Small intestine (tissue), 16 donors: ENCODE measurements at places on chromosomes 1 and 21.

DNA sequence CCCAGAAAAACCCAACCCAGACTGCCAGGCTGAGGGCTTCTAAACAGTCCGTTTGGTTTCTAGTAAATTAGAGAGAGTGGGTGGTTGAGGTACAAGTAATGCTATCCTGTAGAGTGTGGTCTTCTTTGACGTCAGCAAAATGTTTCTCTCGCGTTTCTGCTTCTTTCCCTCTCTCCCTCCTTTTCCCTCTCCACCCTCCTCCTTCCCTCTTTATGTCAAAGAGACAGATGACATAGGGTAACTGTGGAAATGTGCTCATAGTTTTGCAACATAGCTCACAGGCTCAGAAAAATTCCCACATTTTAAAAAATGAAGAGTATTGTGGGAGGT lies 158.3 kb downstream of the TOMM20 start:
- no peak for DNase-seq

GRCh38 chr1:83882906-83883305 lies 116.0 kb downstream of the TTLL7 start:
- peak; percentile 25 for DNase-seq

DNA sequence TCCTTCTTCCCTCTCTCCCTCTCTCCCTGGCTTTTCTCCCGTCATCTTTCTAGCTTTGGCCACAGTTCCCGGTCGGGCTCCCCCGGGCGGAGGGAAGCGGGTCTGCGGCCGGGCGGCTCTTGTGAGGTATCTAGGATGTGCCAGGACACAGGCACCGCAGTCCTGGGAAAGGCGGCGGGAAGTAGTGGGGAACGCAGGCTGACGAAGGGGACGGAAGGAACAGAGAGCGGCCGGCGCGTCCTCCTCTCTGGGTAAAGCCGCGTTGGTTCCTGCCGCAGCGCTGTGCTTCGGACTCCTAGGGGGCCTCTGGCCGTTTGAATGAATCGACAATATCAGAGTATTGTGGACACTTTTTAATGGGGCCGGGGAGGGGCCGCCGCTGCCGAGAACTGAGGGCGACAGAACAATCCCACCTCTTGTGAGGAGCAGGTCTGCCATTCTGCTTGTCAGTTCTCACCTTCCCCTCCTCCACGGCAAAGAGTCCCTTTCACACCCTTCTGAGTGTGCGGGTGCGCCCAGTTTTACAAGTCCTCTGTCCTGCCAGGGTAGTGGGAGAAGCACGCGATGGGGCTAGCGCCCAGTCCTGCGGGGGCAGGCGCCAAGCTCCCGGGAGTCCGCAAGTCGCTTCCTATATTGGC lies 1.2 kb upstream of the LHX9 start:
- peak; percentile 59 for DNase-seq

GRCh38 chr21:31873696-31874599 lies 1.1 kb downstream of the HUNK start:
- peak; percentile 38 for DNase-seq

DNA sequence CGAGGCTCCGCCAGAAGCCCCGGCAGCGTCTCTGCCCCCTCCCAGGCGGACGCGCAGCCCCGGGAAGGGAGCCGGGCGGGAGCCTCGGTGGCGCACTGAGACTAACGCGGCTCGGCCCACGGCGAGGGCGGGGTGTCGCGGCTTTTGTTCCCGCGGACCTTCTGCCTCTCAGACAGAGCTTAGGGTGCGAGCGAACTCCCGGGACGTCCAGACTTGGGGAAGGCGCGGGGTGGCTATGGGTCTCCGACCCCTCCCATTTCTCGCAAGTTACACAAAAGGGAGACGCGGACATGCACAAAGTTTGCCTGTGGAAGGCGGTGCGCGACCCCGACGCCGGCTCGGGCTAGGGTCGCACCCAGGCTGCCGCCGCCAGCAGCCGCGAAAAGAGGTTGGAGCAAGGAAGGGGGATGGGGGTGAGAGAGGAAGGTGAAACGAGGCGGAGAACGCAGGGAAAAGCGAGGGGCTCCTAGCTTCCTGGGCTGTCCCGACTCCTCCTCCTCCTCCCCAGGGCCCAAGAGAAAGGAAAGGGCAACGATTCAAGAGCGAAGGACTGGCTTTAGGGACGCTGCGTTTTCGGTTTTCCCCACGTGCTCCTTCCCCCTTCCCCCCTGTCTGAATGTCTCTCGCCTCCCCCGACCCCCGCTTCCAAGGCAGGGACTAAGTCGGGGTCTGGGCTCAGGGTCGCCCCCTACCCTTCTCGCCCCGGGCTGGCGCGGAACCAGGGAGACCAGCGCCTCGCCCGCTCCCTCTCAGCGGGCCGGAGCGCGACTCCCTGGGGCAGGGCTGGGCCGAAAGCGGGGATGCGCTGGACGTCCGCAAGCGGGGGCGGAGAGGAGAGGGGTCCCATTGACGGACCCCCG lies 729 bp downstream of the APP start:
- DNase-seq = peak; percentile 67

GRCh38 chr1:24168245-24168644 lies 18.8 kb downstream of the IFNLR1 start:
- no peak for DNase-seq

GRCh38 chr21:37871121-37871862 lies 45.0 kb downstream of the KCNJ6 start:
- DNase-seq = no peak

GRCh38 chr1:6099787-6100765 lies 54.4 kb downstream of the KCNAB2 start:
- peak; percentile 15 for DNase-seq

GRCh38 chr21:45224189-45224938 lies 63.3 kb downstream of the POFUT2 start:
- DNase-seq = no peak

DNA sequence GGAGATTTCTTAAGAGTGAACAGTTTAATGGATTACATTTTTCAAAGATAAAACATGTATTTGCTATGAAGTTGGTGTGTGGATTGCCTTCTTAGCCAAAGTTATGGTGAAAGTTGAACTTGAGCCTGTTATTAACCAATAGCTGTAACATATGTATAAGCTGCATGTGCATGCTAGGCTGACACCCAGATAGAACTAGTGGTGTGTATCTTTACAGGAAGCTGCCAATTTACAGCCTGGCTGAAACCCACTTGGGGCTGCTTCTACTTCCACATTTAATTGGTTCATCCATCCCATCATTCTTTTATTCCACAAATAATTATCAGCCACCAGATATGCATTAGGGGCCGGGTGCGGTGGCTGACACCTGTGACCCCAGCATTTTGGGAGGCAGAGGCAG lies 3.3 kb downstream of the PLA2G5 start:
- DNase-seq = no peak

DNA sequence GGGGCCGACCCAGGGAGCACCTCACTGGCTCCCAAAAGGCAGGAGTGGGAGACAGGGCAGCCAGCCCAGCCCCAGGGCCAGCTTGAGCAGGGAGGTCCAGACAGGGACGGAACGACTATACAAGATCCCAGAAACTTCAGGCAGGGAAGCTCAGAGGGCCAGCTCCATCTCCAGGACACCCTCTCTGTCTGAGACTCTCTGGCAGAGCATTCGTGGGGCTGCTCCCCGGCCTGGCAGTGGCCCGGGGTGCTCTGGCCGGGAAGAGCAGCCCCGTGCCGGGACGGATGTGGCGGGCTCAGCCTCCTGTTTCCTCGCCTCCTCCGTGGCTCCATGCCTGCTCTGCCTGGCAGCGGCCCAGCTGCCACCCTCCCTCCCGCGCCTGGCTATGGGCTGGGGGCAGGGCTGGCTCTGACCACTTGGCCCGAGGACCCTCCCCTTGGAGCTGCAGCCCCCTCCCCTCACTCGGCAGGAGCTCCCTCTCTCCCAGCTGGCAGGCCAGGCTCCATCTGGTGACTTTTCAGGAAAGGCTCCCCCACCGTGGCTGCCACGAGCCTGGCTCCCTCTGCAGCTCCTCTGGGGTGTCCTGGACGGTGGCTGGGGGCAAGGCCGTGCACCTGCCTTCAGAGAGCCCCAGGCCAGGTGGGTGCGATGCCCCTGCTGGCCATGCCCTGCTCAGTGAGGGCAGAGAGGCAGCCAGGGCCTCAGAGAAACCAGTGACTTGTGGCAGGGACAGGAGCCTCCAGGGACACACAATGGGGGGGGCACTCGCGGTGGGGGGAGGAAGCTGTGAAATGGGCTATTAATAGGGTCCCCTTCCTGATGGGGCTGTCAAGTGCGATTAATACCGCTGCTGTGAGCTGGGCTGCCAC lies 5.6 kb upstream of the PLCH2 start:
- no peak for DNase-seq

- DNase-seq = peak; percentile 28
These were observed 678 bp upstream of the PTTG1IP start for GRCh38 chr21:44874240-44874496.

GRCh38 chr21:42704861-42705260 lies 51.4 kb downstream of the PDE9A start:
- DNase-seq = no peak

DNA sequence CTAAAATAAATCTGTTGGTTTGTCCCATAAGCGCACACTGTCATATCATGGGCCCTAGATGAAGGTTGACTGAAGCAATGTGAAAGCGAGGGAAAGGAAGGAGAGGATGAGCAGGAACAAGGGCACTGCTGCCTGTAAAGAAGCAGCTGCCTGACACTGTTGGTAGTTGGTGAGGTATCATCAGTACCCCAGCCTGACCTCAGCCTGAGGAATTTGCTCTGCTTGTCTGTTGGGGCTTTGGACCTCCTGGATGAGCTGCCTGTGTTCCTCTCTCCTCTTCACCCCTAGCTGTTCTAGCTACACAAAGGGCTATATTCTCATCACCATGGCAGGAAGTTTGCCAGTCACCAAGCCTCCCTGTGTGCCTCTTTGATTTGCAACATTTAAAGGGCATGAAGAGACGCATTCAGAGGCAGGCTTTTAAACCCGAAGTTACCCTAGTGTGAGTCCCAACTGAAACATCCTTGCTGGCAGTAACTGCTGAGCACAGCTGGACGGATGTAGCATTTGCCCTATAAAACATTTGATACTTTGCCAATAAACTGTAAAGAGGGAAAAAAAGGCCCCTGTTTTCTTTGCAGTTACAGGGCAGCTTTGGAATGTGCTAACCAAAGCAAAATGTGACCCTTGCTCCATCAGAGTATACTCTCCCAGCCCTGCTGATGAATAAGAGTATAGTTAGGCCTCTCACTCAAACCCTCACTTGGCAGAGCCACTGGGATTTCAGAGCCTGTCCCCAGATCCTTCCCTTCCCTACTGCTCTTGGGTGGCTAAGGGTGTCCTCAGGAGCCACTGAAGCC lies 22.2 kb upstream of the SPATA6 start:
- peak; percentile 64 for DNase-seq

DNA sequence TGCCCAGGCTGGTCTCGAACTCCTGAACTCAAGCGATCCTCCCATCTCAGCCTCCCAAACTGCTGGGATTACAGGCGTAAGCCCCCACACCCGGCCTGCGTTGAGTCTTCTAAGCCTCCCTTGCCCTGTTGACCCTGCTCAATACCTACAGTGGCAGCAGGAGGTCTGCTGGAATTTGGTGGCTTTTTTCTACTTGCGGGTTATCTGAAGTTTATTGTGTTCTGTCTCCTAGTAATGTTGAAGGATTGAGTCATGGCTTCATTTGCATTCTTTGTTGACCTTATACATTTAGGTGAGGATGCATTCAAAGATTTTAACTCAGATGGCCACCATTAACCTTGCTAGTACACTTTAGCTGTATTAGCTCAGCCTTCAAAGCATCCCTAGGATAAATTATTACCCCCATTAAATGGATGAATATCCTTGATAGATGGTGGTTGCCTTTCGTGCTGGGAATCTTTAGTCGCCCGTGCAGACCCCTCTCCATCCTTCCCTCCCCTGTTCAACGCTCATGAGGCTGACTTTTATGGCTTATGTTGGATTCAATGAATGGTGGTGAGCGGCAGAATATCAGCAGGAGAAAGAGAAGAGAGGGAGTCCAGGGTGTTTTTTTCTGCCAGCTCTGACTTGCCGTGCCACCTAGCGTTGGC lies 9.7 kb upstream of the NPPB start:
- no peak for DNase-seq

GRCh38 chr21:30126576-30126975 lies 40.0 kb downstream of the CLDN17 start:
- DNase-seq = no peak

DNA sequence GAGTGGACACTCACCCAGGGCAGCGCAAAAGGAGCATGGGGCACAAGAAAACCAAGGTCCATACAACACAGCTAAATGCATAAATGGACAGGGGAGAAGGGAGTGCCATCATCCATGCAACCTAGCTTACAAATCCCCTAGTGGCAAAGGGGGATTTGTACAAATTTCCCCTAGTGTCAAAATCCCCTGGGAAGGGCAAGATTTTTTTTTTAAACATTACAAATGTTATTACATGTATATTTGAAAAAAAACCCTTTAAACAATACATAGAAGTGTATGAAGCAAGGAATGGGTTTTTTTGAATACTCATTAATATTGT lies 89.6 kb upstream of the IVNS1ABP start:
- DNase-seq = no peak

DNA sequence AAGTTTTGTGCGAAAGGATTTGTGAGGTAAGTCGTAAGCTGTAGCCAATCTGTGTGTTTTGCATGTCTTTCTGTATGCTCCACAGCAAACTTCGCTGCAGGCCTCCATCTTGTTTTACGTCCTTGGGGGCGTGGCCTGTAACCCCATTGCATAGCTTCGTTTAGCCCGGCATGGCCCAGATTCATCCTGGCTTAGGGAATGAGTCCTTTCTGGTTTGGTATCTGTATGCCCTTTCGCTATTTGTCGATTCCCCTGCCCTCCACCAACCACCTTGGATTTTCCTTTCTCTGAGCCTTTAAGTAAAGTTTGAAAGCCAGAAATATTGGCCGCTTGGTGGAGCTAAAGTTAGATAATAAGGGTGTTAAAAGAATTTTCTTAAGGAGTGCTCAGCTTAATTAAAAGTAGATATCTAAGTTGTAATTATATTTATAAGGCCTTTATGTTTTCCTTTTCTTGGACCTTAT lies 1.1 kb downstream of the THEM4 start:
- DNase-seq = no peak

DNA sequence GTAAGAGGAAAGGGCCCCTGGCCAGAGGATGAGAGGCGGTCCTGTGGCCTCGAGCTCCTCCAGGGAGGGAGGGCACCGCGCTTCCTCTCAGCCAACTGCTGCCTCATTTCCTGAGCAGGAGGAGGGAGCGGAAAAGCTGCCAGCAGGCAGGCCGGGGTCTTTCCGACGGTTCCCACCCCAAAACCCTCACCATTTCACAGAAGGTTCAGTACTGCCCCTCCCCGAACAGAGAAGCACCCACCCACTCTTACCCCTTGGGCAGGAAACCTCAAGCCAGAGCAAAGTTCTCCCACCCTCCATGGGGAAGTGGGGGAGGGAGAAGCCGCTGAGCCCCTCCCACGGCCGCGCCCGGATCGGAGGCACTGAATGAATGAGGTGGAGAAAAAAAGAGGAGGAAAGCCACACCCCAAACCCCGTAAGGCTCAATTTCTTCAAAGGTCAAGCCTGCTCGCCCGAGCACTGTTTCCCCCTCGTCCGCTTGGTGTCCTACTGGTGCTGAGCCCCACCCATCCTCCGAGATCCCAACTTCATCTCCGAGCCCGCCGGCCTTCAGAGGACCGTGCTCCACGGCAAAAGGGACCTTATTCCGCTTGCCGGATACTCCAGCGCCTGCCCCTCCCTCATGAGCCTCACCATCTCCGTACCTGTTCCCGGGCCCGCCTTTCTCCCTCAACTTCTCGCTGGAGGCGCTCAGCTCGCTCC lies 9.4 kb downstream of the TPM3 start:
- DNase-seq = peak; percentile 91

- no peak for DNase-seq
These were observed 11.3 kb upstream of the ADORA1 start for GRCh38 chr1:203116091-203116820.

- no peak for DNase-seq
These were observed 36.2 kb downstream of the HIVEP3 start for GRCh38 chr1:41882486-41882885.
